Endodermal cell (in vitro differentiated cells): ENCODE measurements at places on chromosomes 5 and 9. TPM values are rescaled to one million over a fixed set of nuclear protein-coding genes. Genes with fewer than 3 reads are reported as not detected.

- no peak for DNase-seq
Measured at GRCh38 chr9:28598408-28598807, 1025.1 kb upstream of the C9orf72 start.

The LCN15 gene
- 0.47 and 0.51 TPM in 2 replicates for total RNA-seq

GRCh38 chr5:1481266-1481958, 36.2 kb upstream of the SLC6A3 start:
- no peak for DNase-seq

The NMUR2 gene
- total RNA-seq: not detected in 3 replicates

The LMNB1 gene
- total RNA-seq: 105 to 205 TPM (median 194 TPM) in 3 replicates
